ENCODE measurements at places on chromosomes 4 and X.

DNA sequence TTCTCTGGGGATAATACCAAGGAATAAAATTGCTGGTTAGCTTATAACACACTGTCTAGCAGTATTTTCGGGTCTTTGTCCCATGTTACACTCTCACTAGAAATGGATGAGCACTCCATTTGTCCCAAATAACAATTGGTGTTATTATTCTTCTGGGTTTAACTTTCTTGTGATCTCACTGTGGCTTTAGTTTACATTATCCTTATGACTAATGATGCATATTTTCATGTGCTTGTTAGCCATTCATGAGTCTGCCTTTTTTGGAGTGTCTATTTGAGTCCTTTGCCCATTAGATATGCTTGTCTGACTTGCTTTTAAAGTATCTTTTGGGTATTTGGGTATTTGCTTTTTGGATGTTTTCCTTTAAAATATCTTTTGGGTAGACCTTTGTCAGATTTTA is 372.9 kb upstream of the TENM3 start:
- no peak for DNase-seq

- no peak for DNase-seq
These were observed 115.1 kb upstream of the SFRP2 start for GRCh38 chr4:153904011-153904410.

DNA sequence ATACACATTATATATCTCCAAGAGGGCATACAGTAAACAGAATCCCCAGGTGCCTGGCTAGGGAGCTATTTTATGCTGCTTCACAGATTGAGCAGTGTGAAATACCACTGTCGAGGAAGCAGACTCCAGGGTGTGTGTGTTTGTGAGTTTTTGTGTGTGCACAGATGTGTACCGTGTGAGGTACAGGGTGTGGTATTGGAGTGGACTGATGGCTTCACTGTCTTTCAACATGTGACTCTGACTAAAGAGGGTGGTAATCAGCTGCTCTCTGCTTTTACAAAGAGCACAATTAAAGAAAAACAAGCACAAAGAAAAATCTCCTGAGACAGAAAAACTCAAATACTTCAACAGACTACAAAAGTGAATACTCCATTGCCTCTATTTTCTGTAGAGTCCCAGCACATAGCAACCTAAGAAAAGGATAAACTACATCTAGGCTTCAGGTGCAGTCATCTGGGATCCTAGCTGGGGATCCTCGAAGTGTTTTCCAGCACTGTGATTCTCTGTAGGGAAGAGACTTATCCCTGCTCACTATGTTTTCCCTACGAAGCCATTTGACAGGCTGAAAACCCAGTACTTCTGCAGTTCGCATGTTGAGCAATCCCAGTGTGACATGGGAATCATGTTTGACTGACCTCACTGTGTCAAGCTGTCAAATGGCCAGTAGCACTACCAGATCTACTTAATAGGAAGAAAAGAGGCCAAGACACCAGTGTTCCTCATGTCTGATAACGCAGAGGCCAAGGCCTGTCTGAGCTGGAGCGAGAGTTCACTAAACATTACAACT is 100.3 kb downstream of the CDS1 start:
- no peak for DNase-seq

- DNase-seq, result no peak
These were observed 98.5 kb downstream of the FRAS1 start for GRCh38 chr4:78155616-78156105.

GRCh38 chr4:40856840-40857362 is 107.1 kb downstream of the NSUN7 start:
- no peak for DNase-seq

GRCh38 chrX:149982310-149982709 is 44.0 kb upstream of the EOLA2 start:
- no peak for DNase-seq

DNA sequence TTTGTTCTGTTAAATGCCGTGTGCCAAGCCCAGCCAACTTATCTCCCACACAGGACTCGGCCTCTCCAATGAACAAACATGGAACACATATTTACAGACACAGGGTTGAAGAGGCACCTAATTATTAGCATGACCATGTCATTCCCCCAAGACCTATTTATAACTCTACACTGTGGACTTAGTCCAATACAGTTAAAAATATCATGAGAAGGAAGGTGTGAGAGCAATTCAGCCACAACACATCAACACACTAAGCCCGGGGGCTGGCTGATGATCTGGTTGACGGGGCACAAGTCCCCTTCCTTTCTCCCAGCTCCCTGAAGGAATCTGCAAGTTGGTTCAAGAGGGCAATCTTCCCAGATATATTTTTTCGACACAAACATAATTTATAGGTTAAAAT is 28.1 kb downstream of the MANBA start:
- DNase-seq, result no peak

GRCh38 chrX:48749182-48749581 is 12.4 kb upstream of the GLOD5 start:
- DNase-seq, result no peak

- no peak for DNase-seq
These were observed 152.9 kb downstream of the POLA1 start for GRCh38 chrX:24846550-24847150.

GRCh38 chr4:158856852-158857251 is 88.0 kb downstream of the FNIP2 start:
- peak; percentile 15 for DNase-seq

DNA sequence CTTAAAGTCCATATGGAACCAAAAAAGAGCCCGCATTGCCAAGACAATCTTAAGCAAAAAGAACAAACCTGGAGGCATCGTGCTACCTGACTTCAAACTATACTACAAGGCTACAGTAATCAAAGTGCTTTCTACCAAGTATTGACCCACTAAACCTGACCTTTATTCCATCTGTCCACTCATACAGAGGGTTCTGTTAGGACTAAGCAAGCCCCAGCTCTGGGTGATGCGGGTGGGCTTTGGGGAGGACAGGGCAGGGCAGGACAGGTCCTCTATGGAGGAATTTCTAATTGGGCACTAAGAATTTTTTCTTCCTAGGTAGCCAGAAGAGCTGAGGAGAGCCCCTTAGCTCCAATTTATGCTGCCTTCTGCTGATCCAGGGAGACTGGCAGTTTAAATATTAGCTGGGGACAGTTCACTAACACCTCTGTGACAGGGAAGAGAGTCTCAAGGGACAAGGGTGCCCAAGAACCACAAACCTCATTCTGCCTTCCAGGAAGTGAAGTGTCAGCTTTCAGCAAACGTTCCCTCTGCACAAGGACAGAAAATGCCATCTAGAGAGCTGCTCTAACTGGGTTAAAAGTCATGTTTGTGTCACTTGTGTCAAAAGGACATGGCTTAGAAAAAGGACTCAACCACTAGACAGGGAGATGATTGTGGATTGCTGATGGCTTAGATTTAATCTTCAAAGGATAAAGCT is 143.2 kb downstream of the KIT start:
- DNase-seq, result no peak
